Glomerular endothelial cell (primary cell): ENCODE measurements at places on chromosomes 12 and 14. TPM values are rescaled to one million over a fixed set of nuclear protein-coding genes. Genes with fewer than 3 reads are reported as not detected.

AGAP2 gene
- 0.47 TPM in 1 of 2 replicates, not detected in the other for total RNA-seq

TAS2R46 gene
- 1.6 TPM in 1 of 2 replicates, not detected in the other for total RNA-seq

SETD3 gene
- total RNA-seq: 44.8 and 53.9 TPM in 2 replicates

KLRC4 gene
- not detected in 2 replicates for total RNA-seq

B3GNT4 gene
- not detected in 2 replicates for total RNA-seq

CCDC198 gene
- 2.0 and 2.3 TPM in 2 replicates for total RNA-seq

ITPK1 gene
- 23.3 and 36.3 TPM in 2 replicates for total RNA-seq

CFAP251 gene
- 3.0 and 13.5 TPM in 2 replicates for total RNA-seq

RFX4 gene
- not detected in 2 replicates for total RNA-seq
